Activated gamma-delta T cell treated with anti-CD3 and anti-CD28 coated beads, Interleukin-2, amount 50 U/mL, for 16 hours (primary cell): ENCODE measurements at places on chromosomes 7 and 10.

DNA sequence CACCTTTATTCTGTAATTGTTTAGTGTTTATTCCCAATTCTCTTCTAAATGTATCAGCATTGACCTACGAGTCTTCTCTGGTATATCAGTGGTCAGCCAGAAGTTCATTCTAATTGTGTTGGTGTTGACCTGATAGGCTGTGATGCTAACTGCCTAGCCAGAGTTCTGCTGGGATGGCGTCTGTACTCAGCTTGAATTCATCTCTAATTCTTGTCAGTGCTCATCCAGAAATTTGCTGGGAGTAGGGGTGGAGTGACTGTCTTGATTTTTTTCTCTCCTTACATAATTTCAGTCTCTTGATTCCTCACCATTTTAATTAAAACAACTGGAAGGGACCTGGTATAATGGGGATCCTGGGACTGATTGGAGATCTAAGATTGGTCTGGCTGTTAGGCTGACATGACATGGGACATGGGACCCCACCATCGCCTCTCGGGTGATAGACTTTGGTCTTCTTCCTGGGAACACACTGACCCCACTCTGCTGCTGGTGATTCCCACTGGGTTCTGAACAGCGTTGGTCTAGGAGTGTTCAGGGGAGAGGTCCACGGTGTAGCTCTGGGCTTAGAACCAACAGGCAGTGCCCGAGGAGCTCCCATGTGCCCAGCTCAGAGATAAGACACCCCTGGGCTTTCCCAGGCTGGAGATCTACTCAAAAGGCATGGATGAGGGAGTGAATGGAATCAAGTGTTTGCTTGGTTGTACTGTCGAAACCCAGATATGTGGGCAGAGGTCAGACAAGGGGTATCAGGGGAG, 3.8 kb downstream of the NEURL1 start:
- no peak for DNase-seq

- DNase-seq = no peak
Measured at GRCh38 chr7:84393786-84394185, 199.2 kb upstream of the SEMA3A start.

DNA sequence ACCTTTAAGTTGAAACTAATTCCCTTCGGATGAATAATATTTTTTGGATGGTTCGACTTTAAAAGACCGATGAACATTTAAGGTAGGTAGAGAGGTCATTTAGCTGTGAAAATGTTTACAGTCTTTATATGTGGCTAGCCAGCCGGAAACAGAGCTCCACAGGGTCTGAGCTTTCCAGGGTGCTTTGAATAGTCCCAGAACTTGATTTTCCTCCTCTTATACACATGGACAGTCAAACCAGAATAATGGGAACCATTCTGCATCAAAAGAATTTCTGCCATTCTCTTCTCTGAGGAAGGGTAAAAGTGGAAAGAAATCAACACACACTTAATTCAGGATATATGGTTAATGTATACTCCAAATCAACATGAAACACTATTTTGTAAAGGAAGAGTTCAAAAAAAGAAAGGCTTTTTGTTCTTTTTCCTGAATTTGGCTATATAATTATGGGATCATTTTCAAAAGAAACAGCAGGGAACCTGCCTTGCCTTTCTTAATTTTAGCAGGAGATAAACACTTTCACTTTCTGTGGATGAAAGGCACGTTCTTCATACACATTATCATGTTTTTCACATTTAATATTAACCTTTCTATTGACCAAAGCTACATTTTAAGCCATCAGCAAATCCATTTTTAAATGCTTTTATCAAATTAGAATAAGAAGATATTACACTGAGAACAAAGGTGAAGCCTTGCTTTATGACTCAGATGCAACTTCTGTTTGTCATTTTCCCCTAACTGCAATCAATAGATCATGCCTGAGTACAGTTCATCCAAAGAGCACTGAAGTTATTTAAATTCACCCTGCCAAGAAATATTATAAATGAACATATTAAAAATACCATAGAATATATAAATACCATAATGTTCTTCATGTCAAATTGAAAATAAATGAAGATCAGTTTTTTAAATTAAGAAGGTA, 307.3 kb downstream of the THSD7A start:
- DNase-seq = no peak

- no peak for DNase-seq
Measured at GRCh38 chr7:51613911-51614357, 297.3 kb upstream of the COBL start.

- DNase-seq = no peak
Measured at GRCh38 chr7:128447941-128448564, 7.6 kb upstream of the HILPDA start.

DNA sequence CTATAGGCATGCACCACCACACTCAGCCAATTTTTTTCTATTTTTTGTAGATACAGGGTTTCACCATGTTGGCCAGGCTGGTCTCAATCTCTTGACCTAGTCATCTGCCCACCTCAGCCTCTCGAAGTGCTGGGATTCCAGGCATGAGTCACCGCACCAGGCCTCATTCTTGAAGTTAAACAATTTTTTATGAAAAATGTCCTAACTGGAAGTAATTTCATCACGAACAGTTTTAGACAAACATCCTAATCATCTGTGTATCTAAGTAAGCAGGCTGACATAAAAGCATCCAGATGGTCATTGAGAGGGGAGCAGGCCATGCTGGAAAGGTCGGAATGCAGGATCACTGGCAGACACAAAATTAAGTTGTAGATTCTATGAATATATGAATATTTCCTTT, 269.1 kb downstream of the ZMYND11 start:
- no peak for DNase-seq

GRCh38 chr10:30379983-30380382, 30.9 kb upstream of the MTPAP start:
- no peak for DNase-seq

DNA sequence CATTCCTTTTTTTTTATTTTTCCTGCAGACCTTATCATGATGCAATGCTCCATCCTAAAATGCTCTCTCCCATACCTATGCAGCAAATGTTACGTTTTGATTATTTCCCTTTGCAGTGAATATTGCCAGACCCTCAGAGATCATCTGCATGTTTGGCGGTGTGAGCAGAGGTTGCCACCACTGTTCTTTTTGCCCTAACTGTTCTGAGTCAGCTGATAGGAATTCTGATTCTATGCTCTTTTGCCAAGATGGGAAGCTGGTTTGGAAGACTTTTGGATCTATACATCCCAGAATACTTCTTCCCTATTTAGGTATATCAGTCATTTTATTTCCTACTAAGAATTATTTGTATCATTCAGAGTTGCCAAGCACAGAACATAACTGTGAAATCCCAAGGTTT, 130.5 kb downstream of the KLF6 start:
- no peak for DNase-seq

DNA sequence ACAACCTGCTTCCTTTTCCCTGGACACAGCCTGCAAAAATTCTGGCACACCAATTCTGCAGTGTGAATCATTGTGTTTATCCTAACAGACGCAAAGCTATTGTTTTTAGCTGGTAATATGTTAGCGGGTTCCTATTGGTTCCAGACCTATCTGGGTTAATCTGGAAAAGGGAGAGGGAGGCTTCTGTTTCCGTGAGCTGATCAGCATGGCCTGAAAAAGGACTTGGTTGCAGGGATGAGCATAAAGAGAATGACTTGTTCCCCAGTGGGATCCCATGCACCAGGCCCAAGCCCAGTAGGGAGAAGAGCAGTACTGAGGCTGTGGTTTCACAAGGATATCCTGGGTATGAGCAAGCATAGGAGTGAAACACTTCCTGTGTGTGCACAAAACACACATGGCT, 78.4 kb downstream of the PDE1C start:
- no peak for DNase-seq

DNA sequence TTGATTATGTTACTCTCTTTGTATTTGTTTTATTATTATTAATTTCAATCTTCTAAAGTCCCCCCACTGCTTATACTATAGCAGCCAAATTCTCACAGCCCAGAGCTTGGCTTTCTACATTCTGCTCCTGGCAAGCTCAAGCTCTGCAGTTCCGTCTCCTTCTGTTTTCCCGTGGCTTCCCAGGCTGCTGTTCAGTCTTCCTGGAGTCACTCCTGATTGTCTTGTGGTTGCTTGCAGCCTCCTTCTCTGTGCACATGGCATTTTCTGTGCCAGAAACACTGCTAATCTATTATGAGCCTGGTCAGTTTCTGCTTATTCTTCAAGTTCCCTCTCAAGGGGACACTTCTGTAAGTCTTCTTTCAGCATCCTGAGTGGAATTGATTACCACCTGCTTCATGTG, 533.7 kb upstream of the IGFBP3 start:
- DNase-seq = no peak

DNA sequence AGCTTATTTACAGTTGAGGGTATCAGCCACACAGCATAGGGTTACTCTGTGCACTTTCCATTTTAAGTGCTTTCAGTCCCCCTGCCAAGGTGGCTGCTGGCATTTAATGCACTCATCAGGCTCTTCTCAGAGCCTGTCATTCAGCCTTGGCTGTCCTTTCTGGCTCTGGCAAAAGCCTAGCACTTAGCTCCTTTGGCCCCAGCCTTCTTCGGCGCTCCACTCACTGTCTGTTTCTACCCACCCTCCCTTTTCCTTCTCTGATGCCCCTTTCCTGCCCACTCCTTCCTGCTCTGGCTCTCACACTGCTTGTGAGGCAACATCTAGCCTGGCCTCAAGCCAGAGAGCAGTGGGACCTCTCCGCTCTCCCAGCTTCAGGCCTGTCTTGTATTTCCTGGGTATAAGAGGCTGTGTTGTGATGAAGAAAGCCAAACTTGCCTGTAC, 60.2 kb downstream of the WIPF3 start:
- no peak for DNase-seq

- DNase-seq = no peak
Measured at GRCh38 chr10:79905322-79906314, 43.3 kb downstream of the SFTPD start.

DNA sequence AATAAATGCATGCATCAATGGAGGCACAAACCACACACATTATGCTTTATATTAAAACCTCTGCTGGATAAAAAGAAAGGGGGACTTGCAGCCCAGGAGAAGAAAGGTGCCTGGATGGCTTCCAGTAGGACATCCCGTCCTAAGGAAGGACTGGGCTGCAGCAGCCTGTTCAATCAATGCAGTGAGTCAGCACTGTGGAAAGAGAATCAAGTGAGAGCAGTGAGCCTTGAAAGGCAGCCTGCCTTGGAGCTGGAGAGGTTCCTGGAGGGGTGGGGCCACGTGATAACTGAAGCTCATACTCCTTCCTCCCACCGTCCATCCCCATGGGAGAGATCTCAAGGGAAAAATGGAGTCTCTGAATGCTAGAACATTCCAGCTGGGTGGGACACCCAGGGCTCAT, 501.2 kb downstream of the ADRA2A start:
- DNase-seq = no peak

GRCh38 chr7:73742753-73743641, 4.4 kb upstream of the ABHD11 start:
- no peak for DNase-seq
